Caki2 (cell line): ENCODE measurements at places on chromosomes 5 and 9. TPM values are rescaled to one million over a fixed set of nuclear protein-coding genes. Genes with fewer than 3 reads are reported as not detected.
A peak's percentile ranks its signal among the peaks of the same experiment; 100 is the strongest.

Gene NEUROG1
- total RNA-seq, result not detected in 2 replicates

GRCh38 chr5:121979691-121980090 is 17.9 kb downstream of the SRFBP1 start:
- no peak for DNase-seq

Gene ZFP62
- 6.7 and 9.8 TPM in 2 replicates for total RNA-seq

Gene TEX48
- total RNA-seq, result not detected in 2 replicates

- peak; percentile 60 for DNase-seq
These were observed 54.7 kb upstream of the SARDH start for GRCh38 chr9:133792721-133793470.

GRCh38 chr5:162193012-162193411 is 125.4 kb downstream of the GABRG2 start:
- DNase-seq, result no peak

GRCh38 chr5:10676224-10676623 is 84.8 kb downstream of the DAP start:
- DNase-seq, result no peak

GRCh38 chr9:124020520-124021384 is 9.2 kb downstream of the LHX2 start:
- DNase-seq, result no peak

DNA sequence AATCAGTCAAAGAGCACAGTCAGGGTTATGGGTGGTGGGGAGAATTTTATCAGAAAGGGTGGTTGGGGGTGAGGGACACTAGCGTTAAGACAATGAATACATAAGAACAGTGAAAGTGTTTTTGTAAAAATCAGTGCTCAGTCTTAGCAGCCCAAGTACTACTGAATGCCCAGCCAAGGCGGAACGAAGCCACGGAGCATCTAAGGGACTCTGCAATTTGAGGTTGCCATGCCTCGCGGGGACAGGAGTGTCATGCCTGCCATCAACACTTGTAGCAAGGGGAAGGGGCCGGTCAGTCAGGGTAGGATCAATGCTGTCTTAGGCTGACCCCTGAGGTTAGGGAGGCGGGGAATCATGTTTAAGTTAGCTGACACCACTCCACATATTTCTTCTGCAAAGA is 13.3 kb downstream of the FSTL4 start:
- no peak for DNase-seq

Gene ZNF354C
- not detected in 2 replicates for total RNA-seq

- no peak for DNase-seq
These were observed 18.7 kb downstream of the GIN1 start for GRCh38 chr5:103101079-103101750.

DNA sequence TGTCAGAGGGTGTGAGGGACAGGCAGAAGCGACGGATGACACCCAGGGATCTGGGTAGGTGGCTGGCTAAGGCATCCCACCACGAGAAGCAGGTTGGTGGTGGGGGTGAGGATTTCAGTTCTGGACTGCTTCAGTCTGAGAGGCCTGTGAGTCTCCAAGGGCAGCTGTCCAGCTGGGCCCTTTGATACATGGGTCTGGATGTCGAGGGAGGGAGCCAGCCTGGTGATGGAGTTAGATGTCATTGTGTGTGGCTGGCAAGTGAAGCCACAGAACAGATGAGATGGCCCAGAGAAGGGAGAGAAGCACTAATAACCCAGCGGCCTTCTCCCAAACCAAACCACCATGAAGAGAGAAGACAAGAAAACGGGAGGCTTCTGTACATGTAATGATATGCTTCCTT is 11.1 kb downstream of the MED27 start:
- DNase-seq, result no peak

GRCh38 chr9:107600060-107600573 is 110.5 kb upstream of the KLF4 start:
- DNase-seq, result no peak

Gene FBXO38
- total RNA-seq, result 25.7 and 35.2 TPM in 2 replicates

GRCh38 chr5:40033411-40033810 is 608.6 kb upstream of the DAB2 start:
- peak; percentile 7 for DNase-seq

DNA sequence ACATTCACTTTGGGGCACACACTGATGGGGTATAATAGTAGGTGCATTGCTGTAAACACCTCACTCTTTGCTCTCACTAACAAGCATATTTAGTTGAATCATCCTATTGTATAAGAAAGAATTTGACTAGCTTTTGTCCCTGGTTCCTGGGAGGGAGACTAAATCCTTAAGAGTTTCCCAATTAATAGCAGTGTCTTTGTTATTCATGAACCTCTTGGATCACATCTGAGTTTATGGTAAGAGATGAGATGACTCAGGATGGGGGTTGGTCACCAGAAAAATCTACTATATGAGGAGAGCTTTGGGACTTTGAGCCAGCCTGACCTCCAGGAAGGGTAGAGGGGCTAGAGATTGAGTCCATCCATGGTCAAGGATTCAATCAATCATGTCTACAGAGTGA is 56.8 kb downstream of the PUM3 start:
- no peak for DNase-seq

Gene PCA3
- not detected in 2 replicates for total RNA-seq

DNA sequence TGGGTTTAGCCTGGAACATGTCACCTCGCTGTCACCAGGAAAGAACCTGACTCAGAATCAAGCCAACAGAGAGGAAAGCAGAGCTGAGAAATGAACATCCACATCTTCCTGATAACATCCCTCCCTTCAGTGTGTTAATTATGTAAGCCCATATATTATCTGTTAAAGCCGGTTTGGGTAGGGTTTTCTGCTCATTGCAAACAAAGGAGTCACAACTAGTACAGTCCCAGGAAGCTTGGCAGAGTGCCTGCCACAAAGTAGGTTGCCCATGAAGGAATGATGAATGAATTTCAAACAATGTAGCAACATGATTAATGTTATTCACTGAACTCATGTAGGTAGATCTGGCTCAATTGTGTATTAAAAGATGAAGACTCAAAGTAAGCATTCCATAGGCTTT is 10.4 kb upstream of the PPARGC1B start:
- no peak for DNase-seq

DNA sequence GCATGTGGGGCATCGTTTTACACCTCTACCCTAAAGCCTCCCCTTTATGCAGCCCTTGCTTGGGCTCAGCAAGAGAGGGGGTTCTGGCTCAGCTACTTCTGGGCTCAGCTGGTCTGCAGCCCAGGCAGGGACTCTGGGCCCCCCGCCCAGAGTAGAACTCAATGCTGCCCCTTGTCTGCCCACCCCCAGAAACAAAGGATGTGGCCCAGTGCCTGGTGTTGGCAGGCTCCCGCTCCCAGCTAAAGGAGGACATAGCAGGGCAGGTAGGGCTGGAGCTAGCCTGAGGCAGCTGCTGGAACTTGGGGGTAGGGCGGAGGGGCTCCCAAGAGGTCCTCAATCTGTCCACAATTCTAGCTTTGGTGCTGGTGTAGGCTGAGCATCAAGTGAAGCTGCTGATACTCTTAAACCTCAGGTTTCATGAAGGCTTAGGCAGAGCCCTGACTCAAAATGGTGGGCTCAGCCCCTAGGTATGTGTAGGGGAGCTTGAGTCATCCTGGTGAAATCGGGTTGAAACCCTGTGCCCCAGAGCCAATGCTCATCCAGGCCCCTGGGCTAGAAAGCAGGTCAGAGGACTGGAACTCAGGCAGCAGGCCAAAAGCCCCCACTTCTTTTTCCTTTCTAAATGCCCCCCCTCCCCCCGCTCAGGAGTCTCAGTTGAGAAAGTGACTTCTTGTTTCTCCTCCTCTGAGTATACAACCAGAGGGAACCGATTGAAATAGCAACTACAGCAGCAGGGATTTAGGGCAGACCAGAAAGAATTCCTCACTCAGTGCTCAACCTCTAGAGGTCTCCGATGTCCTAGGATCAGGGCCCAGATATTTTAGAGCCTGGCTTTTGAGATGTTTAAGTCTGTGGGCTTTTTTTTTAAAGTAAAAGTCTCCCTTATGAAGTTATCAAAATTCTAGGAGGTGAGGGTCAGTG is 11.4 kb downstream of the PSD2 start:
- no peak for DNase-seq

- no peak for DNase-seq
These were observed 58.6 kb upstream of the LMNB1 start for GRCh38 chr5:126718236-126718868.

Gene MAPKAP1
- total RNA-seq, result 68.7 and 140 TPM in 2 replicates

GRCh38 chr5:145682197-145682899 is 152.8 kb downstream of the PRELID2 start:
- DNase-seq, result no peak

DNA sequence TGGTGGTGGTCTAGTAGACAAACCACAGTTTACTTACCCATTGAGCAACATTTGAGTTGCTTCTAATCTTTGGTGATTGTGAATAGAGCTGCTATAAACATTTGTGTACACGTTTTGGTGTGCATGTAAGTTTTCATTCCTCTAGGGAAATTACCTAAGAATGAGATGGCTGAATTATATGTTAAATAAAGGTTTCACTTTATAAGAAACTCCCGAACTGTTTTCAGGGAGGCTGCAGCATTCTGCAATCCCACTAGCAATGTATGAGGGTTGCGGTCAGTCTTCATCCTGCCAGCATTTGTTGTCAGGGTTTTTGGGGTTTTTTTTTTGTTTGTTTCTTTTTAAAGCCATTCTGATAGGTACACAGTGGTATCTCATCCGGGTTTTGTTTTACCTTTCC is 45.7 kb upstream of the PPARGC1B start:
- no peak for DNase-seq

Gene EQTN
- not detected in 2 replicates for total RNA-seq

GRCh38 chr5:20555034-20555433 is 567.0 kb upstream of the CDH18 start:
- DNase-seq, result no peak

- DNase-seq, result no peak
These were observed 22.4 kb downstream of the GOLGA2 start for GRCh38 chr9:128253140-128253990.

Gene PNPLA7
- 0.09 and 0.98 TPM in 2 replicates for total RNA-seq

Gene SLC26A2
- total RNA-seq, result 16.3 and 17.3 TPM in 2 replicates

DNA sequence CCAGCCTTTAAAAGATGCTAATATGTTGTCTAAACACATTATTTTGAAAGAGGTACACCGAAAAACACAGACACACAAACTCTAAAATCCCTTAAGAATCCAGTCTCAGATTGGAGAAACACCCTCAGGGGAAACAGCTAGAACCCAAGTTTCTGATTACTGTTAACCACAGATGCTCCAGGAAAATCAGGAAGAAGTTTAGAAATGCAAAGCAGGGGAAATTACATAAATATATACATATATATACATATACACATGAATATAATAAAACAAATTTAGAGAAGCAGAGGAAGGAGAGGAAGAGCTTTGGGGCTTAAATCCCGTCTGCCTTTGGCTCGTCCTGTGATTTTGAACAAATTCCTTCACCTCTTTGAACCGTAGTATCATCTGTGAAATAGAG is 73.2 kb upstream of the KLF4 start:
- DNase-seq, result no peak

DNA sequence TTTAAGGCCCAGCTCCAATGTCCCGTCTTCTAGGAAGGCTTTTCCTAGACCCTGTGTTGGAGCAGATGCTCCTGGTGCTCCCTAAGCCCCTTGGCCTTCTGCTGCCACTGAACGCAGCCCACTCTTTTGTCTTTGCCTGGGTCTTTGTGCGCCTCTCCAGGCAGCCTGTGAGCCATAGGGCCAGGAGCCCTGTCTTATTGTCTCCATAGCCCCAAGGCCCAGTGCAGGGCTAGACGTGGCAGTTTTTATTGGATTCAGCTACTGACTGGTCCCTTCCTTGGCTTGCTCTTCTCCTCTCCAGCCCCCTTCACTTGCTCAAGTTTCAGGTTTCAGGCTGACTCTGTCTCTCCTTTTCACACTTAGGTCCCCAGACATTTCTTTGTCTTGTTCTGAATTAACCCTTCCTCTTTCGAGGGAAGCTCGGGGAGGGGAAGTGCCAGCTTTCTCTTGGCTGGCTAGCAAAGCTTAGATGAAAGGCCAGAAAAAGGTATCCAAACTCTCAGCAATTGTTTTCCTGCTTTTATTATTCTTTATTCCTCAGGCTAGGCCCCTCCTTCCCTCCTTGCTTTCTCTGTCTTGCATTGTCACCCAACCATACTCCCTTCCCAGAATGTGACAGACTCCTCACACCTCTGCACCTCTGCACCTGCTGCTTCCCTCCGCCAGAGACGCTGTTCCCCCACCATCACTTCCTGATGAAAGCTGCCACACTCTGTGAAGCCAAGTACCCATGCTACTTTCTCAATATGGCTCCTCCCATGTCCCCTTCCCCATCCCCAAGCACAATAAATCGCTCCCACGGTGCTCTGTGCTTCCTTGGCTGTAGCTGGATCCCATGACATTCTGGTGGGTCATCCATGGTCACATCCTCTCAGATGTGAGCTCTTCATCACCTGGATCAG is 101.6 kb upstream of the CPEB4 start:
- DNase-seq, result no peak

GRCh38 chr5:149956685-149957084 is 3.9 kb upstream of the SLC26A2 start:
- no peak for DNase-seq

GRCh38 chr9:91220491-91221135 is 141.1 kb downstream of the AUH start:
- no peak for DNase-seq

Gene ADRA1B
- total RNA-seq, result 25.0 and 28.4 TPM in 2 replicates

DNA sequence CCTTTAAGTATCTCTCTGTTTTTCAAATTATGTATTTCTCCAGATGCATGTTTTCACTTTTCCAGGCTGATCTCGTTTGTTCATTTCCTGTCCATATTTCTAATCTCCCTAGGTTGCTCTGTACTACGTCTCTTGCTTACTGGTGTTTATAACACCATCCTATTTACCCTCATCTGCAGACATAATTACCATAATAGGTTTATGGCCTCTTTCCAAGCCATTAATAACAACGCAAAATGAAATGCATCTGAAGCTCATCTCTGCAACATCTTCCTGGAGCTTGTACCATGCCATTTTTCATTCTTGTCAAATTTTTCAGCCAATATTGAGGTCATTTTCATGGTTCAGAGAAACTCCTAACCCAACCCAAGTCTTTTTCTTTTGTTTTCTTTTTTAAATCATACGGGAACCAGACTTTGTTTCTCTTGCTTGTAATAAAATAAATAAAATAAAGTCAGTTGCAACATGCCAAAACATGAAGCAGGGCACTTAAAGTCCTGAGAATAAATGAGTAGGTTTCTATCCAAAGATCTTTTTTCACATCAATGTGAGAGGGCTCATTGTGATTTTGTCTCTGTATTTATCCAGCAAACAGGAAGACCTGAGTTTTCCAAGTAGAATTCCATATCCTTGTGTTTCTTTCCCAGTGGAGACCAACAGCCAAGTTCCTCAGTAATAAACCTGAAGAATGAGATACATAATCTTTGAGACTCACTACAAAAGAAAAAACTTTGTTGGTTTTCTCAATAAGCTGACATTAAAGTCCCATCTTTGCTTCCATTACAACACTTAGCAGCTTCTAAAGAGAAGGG is 37.0 kb downstream of the DPYSL3 start:
- DNase-seq, result no peak

GRCh38 chr9:120767451-120767850 is 25.8 kb downstream of the FBXW2 start:
- no peak for DNase-seq

Gene GPR150
- 0.17 TPM in 1 of 2 replicates, not detected in the other for total RNA-seq
